ENCODE measurements at places on chromosomes 13 and 19. TPM values are rescaled to one million over a fixed set of nuclear protein-coding genes. Genes with fewer than 3 reads are reported as not detected.

DNA sequence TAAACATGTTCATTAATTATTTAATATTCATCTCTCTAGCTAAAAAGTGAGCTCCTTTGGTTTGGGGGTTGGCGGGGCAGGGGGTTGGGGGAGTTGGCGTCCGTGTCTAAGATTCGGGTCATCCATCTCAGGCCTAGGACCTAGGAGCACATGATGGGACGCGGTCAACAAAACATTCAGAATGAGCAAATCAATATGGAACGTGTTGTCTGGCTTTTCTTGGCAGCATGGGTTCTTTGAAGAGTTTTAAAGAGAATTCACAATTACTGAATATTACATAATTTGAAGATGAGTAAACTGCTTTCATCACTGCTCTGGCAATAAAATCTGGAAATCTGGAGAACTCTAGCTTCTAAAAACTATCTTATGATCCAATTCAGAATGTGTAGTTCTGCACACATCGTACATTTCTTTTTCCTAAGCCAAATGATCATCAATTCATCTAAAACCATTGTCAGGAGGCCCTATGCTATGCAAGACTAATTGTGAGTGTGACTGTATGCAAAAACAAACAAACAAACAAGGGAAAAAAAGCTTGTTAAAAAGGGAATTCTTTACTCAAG is 5.4 kb upstream of the ARGLU1 start:
- DNase-seq = no peak

DNA sequence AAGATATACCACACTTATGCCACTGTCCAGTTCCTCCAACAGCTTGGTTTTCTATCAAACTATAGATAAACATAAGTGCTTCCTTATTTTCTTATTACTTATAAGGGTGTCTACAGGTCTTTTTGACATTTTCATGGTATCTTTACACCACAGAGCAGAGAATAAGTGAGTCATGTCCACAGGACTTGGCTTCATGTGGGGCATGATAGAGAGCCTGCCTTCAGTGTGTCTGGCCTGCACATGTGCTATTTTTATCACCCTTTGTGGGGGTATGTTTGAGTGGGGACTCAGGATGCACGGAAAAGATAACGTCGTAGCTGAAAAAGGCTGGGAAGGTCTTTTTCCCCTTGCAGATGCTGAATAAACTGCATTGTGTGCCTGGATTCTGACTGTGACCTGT is 8.1 kb upstream of the STOML3 start:
- DNase-seq = no peak

- no peak for DNase-seq
Measured at GRCh38 chr19:48683349-48683748, 10.5 kb upstream of the NTN5 start.

DNA sequence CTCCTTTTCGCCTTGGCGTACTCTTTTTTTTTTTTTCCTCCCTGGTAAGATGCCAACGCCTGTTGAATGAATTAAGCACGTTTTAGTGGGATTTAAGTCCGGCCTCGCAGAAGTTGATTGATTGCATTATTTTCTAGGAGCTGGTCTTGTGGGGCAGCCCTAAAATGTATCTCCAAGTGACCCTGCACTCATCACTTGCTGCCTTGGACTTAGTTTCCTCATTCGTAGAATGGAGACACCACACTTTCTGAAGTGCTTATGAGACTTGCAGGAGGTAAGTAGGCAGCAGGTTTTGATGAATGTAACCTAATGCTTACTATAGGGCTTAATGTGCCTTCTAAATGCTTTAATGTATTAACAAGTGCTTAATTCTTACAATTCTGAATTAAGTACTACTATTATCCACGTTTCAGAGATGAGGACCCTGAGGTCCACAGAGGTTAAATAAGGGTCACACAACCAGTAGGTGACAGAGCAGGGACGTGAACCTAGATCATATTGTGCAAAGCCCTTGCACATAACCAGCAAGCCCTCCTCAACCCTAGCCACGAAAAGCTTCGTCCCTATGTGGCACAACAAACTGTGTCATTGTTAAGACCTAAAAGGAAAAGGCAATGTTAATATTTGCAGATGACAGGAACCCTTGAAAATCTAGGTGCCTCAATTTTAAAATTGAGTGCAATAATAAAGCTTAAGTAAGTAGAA is 514 bp upstream of the ARGLU1 start:
- DNase-seq = no peak

GRCh38 chr19:38386971-38387549 is 774 bp downstream of the GGN start:
- no peak for DNase-seq

DNA sequence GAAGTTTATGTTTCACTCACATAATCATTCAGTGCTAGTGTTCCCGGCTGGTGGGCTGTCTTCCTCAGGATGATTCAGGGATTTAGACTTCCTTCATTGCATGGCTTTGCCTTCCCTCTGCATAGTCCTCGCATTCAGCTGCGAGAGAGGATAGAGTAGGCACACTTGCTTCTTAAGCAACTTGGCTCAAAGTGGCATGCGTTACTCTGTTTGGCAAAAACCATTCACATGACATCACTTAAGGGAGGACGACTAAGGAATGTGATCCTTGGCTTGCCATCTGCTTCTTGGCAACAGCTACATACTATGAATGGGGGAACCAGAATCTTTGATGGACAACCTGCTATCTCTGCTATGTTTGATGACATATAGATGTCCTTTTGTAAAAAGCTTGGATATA is 359.3 kb downstream of the TDRD3 start:
- no peak for DNase-seq

GRCh38 chr13:84917252-84917878 is 881.9 kb downstream of the SLITRK6 start:
- no peak for DNase-seq

DNA sequence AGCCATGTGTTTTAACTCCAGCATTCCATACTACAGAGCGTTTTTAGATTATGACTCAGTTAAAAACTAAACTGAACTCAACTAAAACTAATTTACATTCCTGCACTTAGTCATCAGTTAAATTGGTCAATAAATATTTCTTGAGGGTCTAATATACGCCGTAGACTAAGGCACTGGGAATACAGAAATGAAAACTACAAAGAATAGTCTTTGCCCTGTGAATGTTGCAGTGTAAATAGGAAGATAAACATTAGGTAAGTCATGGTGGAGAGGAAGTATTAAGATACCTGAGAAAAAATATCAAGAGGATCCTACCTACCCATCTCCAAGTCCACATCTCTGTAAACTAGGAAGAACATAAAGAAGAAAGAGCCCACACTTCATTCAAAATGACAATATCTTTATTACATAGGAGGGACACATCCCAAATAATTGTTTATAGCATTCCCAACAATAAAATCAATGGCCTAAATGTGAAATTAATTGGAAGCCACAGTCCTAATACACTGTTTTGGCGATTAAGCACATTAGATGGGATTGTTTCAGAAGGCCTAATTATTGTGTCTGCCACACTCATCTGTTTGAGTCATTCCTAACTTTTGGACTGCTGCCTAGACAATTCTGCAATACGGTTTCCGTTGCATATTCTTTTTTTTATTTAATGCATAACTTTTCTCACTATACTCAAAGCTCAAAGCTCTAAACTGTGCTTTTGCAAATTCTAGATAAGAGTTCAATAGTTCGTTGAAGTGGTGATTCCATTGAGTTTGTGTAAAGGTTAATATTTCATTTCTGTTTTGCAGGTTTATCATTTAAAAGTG is 52.9 kb downstream of the MBNL2 start:
- no peak for DNase-seq

- no peak for DNase-seq
Measured at GRCh38 chr19:31555634-31556215, 206.5 kb upstream of the TSHZ3 start.

The SYDE1 gene
- 17.9 TPM for total RNA-seq

The PRSS57 gene
- not detected for total RNA-seq

The PLK5 gene
- not detected for total RNA-seq

The KIR2DL4 gene
- 0.72 TPM for total RNA-seq

The ATP4B gene
- not detected for total RNA-seq

The C19orf67 gene
- not detected for total RNA-seq

All from omental fat pad (tissue), 4 donors.